MCF 10A (cell line): ENCODE measurements at places on chromosomes 3 and 15. TPM values are rescaled to one million over a fixed set of nuclear protein-coding genes. Genes with fewer than 3 reads are reported as not detected.

DNA sequence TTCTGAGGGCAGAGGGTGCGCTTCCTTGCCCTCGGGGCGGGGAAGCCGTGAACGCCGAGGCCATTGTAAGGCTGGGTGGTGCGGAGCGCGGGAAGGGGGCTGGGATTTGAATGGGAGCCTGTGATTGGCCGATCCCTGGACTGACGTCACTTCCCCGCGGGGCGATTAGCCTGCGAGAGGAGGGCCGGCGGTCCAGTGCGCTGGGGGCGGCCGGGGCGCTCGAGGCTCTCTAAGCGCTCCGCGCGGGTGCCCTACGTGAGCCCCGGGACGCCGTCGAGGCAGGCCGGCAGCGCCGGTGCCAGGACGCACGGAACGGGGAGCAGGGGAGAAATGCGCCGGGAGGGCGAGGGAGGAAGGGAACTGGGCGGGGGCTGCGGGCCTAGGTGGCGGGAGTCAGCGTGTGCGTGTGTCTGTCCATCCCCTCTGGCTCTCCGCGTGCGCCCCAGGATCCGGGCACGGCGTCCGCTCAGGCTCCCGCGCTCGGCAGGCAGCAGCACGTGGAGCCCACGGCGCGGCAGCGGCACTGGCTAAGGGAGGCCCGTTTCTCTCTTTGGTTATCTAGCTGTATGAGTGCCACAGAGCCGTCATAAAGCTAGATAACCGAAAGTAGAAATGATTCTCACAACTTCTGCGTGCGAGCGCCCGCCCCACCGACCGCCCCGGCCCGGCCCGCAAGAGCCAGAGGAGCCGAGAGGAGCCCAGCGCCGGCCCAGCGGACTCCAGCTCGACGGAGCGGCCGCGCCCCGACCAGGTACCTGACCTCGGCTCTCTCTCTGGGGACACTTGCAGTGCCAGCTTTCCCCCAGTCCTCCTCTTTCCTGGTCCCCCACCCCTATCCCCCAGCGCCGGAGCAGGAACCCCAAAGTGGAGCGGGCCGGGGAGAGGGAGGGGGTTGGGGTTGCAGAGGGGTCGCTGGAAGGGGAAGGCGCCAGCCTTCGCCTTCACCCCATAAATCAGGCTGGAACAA lies 33.1 kb upstream of the POLG start:
- no peak for DNase-seq

DNA sequence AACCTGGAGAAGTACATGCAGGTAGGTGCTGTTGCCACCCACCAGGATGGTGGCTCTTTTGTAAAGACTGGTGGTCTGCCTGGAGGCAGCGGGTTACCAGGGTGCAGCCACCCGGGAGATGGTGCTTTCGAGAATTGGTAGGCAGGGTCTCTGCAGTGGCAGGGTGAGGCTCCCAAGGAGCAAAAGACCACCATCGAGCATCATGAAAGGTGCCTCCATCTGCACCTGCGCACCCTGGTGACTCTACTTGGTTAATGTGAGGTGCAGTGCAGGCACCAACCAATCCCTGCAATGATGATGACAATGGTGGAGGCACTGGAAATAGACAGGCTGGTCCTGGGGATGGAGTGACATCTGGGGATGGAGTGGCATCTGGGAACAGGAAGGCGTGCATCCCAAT lies 236.7 kb downstream of the ADAMTS17 start:
- DNase-seq = no peak

GRCh38 chr3:87358066-87358465 lies 81.7 kb upstream of the POU1F1 start:
- DNase-seq = no peak

SLC12A1 gene
- total RNA-seq = not detected in 2 replicates
